ENCODE measurements at places on chromosomes 11 and 22.

GRCh38 chr11:128434818-128435217 lies 152.5 kb downstream of the ETS1 start:
- no peak for DNase-seq

DNA sequence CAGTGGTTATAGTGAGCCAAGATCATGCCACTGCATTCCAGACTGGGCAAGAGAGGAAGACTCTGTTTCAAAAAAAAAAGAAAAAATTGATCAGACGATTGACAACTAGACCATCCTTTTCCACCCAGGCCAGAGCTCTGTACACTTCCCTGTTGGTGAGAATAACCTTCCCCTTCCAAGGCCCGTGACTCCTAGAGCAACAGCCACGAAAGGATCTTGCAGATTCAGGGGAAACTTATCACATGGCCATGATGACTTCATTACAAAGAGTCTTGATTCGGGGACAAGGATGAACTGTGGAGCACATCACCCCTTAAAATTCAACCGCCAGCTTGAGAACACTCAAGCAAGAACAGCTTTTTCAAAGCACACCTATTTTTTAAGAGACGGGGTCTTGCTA lies 10.3 kb downstream of the CD5 start:
- no peak for DNase-seq

DNA sequence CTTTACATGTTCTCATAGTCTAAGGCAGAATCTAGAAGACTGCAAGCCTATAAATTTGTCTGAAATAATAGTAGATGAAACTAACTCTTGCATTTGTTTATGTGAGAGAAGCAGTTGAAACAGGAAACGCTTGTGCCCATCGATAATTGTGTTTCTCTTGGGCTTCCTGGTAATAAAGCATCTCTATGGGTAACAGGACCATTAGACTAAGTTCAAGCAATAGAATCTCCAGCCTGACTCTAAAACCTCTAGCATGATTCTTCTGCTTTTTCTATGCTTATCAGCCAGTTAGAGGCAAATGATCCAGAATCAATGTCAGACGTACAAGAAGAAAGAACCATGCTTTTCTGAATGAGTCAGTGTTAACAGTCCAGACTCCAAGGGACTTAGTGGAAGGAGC lies 1734.4 kb downstream of the LRRC4C start:
- DNase-seq = no peak

DNA sequence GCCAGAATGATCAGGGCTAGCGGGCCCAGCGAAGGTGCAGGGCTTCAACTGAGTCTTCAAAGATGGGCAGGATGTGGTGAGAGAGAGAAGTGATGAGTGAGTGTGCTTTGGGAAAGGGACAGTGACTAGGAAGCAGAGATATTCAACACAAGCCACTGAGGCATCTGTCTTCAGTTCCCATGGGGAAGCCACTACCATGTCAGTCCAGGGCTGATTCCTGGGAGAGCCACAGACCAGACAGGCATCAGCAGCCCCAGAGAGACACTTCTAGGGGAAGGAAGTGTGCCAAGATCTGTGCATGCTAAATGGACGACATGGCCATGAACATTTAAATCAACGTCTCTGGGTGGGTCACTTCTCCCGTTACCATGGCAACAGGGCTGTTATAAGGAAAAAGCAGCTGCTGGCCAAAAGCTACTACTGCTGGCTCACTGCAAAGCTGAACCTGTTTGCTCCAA lies 28.5 kb downstream of the P4HA3 start:
- DNase-seq = no peak

DNA sequence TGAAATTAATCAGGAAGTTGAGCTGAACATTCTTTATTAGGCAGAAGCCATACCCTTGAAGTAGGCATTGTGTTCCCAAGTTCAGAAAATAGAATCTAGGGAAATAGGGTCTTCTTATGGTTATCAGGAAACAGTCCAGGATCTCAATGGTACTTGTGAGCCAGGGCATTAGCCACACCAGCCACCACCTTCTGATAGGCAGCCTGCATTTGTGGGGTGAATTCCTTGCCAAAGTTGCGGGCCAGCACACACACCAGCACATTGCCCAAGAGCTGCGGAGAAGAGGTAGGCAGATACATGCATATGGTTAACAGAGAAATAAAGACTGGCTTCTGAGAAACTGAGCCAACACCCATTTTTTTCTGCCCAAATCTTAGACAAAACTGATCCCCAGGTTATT lies 1.5 kb downstream of the HBD start:
- DNase-seq = no peak

GRCh38 chr11:85756401-85757200 lies 54.3 kb downstream of the SYTL2 start:
- DNase-seq = no peak

DNA sequence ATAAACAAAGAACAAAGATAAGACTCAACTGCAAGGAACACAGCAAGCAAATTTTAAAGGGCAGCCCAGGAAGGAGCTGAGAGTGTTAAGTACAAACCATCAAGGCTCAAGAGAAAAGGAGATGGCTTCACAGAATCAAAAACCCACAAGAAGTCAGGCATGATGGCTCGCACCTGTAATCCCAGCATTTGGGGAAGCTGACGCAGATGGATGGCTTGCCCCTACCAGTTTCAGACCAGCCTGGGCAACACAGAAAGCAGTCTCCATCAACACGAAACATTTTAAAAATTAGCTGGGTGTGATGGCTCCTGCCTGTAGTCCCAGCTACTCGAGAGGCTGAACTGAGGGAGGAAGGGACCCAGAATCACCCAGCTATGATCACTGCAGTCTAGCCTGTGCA lies 32.6 kb downstream of the MAPK1 start:
- no peak for DNase-seq

All from activated naive CD8-positive, alpha-beta T cell treated with anti-CD3 and anti-CD28 coated beads, Interleukin-2, amount 50 U/mL, for 16 hours (primary cell).